ENCODE measurements at places on chromosomes 2 and 18.

- DNase-seq: no peak
These were observed 1.4 kb upstream of the CCDC85A start for GRCh38 chr2:56182420-56182819.

- no peak for DNase-seq
These were observed 4.3 kb downstream of the GPR35 start for GRCh38 chr2:240629619-240629967.

GRCh38 chr2:45691171-45691999, 39.9 kb downstream of the PRKCE start:
- no peak for DNase-seq

GRCh38 chr18:22515250-22515649, 97.5 kb upstream of the CTAGE1 start:
- no peak for DNase-seq

DNA sequence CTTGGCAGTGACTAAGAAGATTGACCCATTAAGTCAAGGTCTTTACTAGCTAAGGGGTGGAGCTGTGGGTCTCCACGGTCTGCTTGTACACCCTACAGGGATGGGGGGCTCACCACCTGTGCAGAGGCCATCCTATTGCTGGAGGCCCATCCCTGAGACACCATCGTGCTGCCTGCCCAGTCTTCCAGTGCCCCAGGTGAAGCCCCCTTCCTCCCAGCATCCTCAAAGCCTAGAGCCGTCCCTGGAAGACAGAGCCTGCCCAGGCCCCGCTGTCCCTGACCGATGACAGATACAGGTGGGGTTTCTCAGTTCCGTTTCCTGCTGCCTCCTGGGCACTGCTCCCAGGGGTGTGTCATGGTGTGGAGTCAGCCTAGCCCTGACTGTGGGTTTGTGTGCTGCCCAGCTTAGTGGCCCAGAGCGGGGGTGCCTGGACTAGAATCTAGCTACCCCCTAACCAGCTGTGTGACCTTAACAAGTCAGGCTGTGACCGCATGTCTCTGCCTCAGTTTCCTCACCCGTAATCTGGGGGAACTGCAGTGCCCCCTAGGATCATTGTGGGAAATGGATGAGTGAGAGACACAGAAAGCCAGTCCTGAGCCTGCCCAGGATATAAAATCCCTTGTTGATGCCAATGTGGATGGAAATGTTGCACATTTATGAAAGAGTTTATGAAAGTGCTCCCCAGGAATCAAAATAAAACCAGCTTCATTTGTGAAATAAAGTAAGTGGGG, 2.0 kb downstream of the OTOS start:
- no peak for DNase-seq

DNA sequence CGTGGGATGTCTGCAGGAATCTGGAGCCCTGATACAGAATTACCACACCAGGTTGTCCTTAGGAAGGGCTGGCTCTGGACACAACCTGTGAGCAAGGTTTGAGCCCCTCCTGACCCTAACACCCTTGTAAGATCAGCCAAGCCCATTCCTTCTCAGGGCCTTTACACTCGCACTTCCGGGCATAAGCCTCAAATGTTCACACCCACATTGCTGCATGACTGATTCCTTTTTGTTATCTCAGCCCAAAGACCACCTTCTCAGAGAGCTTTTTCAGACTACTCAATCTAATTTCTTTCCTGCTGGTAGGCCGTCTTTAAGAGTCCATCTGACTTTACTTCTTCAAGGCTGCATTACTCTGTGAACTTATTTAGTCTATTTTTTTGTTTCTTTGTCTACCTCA, 464.0 kb upstream of the SPRED2 start:
- no peak for DNase-seq

- no peak for DNase-seq
These were observed 177.6 kb downstream of the NRXN1 start for GRCh38 chr2:50854381-50854780.

GRCh38 chr2:69175790-69176715, 163.1 kb downstream of the ANTXR1 start:
- DNase-seq: no peak

- DNase-seq: no peak
These were observed 114.7 kb downstream of the TNS1 start for GRCh38 chr2:217887841-217888701.

DNA sequence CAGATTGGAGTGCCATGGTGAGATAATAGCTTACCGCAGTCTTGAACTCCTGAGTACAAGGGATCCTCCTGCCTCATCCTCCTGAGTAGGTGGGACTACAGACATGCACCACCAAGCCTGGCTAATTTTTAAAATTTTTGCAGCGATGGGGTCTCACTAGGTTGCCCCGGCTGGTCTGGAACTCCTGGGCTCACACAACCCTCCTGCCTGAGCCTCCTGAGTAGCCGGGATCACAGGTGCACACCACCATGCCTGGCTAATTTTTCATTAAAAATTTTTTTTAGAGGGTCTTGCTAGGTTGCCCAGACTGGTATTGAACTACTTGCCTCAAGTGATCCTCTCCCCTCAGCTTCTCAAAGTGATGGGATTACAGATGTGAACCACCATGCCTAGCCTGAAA, 27.8 kb downstream of the RAB31 start:
- no peak for DNase-seq

- DNase-seq: no peak
These were observed 1.9 kb upstream of the CFAP53 start for GRCh38 chr18:50268022-50268747.

DNA sequence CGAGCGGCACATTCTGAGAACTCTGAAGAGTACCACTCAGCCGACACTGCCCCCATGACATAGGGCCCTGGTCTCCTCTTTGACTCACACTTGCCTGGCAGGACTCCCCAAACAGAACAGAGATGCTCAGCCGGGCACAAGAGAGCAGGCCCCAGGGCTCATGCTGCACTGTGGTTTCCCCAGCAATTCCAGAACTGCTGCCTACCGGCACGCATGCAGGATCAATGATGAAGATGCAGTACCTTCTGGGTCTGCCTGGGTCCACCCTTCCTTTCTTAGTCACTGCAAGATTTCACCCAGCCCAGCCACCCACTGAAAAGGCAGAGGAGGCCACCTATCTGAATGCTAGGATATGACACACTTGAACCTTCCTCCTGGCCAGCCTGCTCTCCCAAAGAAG, 49.4 kb downstream of the BCL11A start:
- no peak for DNase-seq

GRCh38 chr2:37629529-37629928, 41.9 kb downstream of the CDC42EP3 start:
- DNase-seq: no peak

GRCh38 chr2:88042476-88042875, 13.1 kb downstream of the KRCC1 start:
- DNase-seq: no peak

DNA sequence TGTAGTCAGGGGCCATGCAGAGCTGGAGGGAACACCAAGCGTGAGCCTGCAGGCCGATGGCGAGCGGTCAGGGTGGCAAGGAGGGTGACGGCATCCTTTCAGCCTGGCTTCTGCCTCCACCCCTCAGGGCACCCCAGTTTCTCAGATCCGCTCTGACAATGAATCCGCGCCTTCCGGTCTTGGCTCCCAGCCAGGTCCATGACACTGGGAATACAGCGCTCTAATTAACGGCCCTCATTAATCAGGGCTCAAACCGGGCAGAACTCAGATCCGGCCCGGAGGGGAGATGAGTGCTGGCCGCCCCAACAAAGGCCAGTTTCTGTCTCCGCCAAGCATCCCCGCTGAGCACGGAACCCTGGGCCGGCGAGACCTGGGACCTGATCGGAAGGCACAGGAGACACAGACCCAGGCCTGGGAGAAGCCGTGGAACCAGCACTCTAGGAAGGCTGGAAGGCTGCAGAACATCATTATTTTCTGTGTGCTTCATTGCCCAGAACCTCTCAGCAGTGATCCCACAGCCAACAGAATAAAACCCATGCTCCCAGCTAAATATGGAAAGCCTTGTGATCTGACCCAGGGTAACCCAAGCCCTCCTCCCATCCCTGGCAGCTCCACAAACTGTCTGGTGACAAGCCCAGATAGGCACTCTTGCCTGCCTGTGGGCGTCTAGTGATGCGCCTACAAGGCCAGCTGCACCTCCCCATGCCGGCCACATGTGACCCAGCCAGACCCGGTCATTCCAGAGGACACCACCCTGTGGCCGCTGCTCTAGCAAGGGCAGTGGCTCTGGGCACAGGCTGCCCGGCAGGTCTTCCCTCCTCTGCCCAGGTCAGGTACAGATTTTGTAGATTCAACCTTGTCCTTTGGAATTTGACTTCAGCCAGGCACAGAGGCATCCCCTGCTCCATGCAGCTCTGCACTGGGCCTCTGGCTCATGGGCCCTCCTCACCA, 438.7 kb upstream of the MYT1L start:
- DNase-seq: no peak

DNA sequence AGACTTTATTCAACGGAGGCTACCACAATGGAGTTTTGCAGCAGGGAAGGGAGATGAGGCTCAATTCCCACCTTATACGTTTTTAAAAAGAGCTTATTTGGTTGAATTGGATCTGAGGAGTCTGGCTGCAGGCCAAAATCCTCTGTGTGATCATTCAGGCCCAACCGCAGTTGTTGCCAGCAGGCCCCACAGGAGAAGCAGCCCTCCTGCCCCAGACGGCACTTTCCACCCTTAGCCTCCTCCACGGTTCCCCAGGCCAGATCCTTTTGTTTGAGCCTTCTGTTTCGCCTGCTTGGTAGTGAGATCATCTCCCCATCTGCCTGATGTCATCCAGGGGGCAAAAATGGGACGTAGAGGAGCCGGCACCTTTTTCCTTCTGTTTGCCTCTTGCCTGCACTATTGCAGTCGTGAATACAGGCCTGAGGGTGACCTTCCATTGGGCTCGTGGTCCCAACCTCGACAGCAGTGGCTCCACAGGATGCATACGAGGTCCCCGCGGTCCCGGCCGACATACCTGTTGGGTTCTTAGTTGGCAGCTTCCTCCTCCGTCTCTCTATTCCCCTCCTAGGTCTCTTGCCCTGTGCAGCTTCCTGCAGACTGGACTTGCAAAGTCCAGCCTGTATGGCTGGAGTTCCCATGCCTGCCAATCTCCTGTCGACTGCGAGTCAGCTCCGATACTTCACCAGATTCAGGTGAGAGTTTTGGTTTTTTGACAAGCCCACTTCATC, 9.3 kb upstream of the GPR35 start:
- DNase-seq: no peak

GRCh38 chr2:205892665-205893259, 193.2 kb downstream of the INO80D start:
- no peak for DNase-seq

GRCh38 chr2:191230174-191230573, 15.0 kb upstream of the MYO1B start:
- no peak for DNase-seq

DNA sequence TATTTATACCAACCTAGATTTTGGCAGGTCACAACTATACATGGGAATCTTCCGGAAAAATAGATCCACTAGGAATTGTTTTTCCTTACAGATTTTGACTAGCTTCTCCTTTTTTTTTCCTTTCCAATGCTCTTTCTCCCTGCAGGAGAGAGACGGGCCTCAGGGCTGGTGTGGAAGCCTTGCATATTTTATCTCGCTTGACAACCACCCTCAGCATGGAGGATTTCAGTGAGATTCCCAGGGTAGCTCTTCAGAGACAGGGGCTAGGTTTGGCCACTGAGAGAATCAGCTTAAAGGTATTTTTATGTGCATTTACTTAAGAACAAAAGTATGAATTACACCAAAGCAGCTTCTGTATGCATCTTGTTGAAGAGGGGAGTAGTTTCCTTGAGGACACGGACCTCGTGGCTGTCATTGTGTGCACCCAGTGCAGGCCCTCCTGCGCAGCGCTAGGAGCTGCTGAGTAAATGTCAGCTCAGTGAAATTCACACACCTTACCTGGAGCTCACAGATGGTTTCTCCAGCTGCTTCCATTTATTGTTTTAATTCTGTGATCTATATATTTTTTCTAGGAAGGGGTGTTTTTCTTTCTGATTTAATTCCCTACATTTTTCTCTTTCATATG, 54.4 kb downstream of the TRAPPC12 start:
- DNase-seq: no peak

DNA sequence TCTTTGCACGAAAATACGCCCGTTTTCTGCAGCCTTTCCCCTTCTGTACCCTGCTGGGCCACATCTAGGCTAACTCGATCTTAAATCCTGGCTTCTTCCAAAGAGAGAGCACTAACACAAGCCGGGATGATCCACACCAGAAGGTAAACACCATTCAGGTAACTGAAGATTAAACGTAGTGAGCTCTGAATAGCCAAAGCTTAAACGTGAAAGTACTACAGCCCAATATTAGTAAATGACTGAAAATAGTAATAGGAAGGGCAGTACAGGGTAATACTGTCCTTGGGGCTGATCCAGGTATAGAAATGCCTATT, 422 bp upstream of the MRPL53 start:
- DNase-seq: no peak

GRCh38 chr2:69600425-69600824, 43.1 kb downstream of the AAK1 start:
- DNase-seq: no peak

GRCh38 chr2:1969701-1970015, 225.3 kb upstream of the PXDN start:
- DNase-seq: no peak

DNA sequence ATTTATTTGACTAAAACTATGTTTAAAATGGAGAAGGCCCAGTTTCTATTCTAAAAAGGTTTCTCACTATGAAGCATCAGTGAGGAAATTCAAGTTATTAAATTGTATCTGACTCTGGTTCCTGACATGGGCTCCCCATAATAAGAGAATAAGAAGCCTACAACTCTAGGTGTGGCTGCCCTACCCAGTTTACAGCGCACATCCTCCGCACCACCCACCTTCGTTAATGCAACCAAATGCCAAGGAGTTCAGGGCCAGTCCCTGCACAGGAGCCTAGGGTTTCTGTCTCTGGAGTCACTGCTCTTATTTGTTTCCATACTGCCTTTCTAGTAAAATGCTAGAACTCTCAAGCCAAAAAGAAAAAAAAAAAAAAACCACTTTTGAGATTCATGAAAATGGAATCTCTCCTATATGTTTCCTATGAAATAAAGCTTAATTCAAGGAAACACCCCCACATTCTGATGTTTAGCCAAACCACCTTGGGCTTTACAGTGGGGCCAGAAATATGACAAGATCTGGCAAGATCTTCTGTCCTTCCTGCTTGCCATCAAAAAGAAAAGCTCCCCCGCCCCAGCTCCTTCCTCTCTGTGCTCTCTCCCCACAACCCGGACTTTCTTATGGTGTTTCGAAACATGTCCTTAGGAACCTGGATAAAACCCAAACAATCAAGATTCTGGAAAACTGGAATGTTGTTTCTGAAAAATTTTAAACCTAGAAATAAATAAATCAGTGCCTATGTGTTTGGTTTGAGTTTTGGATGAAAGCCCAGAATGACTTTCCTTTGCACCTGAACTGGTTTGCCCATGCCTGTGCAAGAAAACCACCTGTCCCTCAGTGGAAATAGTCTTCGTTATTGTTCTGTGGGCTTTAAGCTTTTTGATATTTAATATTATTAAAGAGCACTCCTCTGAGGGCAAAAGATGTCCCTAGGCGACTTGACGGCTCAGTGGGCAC, 136.7 kb downstream of the SP3 start:
- DNase-seq: no peak

- DNase-seq: no peak
These were observed 147.7 kb upstream of the HS6ST1 start for GRCh38 chr2:128466376-128466775.

GRCh38 chr2:10721396-10722251, at the start of gene ATP6V1C2:
Gene ATP6V1C2, plus strand, starts transcription at chr2:10721630. Its CDS starts 1,220 bp downstream, at chr2:10722850.
- no peak for DNase-seq

All from KG1 (cell line).